A549 treated with ZK216348 at 1 μM for 4 hours (cell line): ENCODE measurements at places on chromosomes 11 and 22. TPM values are rescaled to one million over a fixed set of nuclear protein-coding genes. Genes with fewer than 3 reads are reported as not detected.

Gene APOA4
- not detected in 5 replicates for total RNA-seq

Gene HPX
- total RNA-seq: 0.42 to 1.9 TPM (median 0.61 TPM) in 5 replicates

Gene FOLH1
- not detected in 5 replicates for total RNA-seq

Gene CST6
- not detected in 5 replicates for total RNA-seq

Gene SSRP1
- 215 to 266 TPM (median 242 TPM) in 5 replicates for total RNA-seq

Gene MMP12
- total RNA-seq: 0.12 to 0.13 TPM in 2 of 5 replicates, not detected in the others

Gene OVOL1
- 0.08 to 0.15 TPM (median 0.09 TPM) in 3 of 5 replicates, not detected in the others for total RNA-seq

Gene KRTAP5-10
- total RNA-seq: not detected in 5 replicates

Gene VPREB1
- total RNA-seq: not detected in 5 replicates

Gene CSRP3
- total RNA-seq: not detected in 5 replicates

Gene PCNX3
- total RNA-seq: 19.9 to 40.4 TPM (median 37.0 TPM) in 5 replicates

Gene OR8K3
- not detected in 5 replicates for total RNA-seq

Gene CHRM4
- 0.33 to 1.3 TPM (median 0.48 TPM) in 5 replicates for total RNA-seq

Gene CADM1
- 21.0 to 29.0 TPM (median 24.9 TPM) in 5 replicates for total RNA-seq

Gene NXPE2
- not detected in 5 replicates for total RNA-seq

Gene ARHGAP20
- total RNA-seq: 0.02 TPM in 1 of 5 replicates, not detected in the others

Gene AMOTL1
- 5.4 to 8.7 TPM (median 7.9 TPM) in 5 replicates for total RNA-seq

Gene SMTNL1
- not detected in 5 replicates for total RNA-seq

Gene KIAA1671
- total RNA-seq: 8.2 to 13.0 TPM (median 10.6 TPM) in 5 replicates

Gene PAX6
- 0.39 to 2.9 TPM (median 0.87 TPM) in 5 replicates for total RNA-seq

Gene KREMEN1
- total RNA-seq: 2.6 to 5.4 TPM (median 4.2 TPM) in 5 replicates
